IPS DF 19.7 (cell line): ENCODE measurements at places on chromosomes 2 and 18.

- no peak for DNase-seq
Measured at GRCh38 chr2:15920696-15921095, 19.7 kb upstream of the MYCN start.

- DNase-seq: no peak
Measured at GRCh38 chr2:136117391-136117841, 533 bp downstream of the CXCR4 start.

DNA sequence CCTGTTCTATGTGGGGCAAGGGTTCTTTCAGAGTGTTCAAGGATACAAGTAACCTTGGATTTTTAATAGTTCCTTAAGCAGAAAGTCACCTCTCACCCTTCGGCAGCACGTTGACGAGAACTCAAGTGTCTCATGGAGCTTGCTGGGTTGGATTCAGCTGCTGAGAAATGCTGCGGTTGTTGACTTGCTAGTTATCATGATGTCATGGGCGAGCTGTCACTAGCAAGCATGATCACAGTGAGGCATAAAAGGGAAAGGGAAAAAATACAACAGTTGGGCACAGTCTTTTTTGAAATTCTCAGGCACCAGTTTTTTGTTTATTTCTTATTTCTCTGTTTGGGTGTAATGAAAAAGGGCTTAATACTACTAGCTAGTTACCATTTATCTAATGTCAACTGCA is 53.2 kb downstream of the ADCYAP1 start:
- DNase-seq: no peak

- DNase-seq: no peak
Measured at GRCh38 chr2:2033691-2034090, 289.4 kb upstream of the PXDN start.

- DNase-seq: no peak
Measured at GRCh38 chr2:28639092-28639691, 112.4 kb upstream of the PPP1CB start.

GRCh38 chr2:239927424-239927981 is 97.6 kb downstream of the NDUFA10 start:
- no peak for DNase-seq

DNA sequence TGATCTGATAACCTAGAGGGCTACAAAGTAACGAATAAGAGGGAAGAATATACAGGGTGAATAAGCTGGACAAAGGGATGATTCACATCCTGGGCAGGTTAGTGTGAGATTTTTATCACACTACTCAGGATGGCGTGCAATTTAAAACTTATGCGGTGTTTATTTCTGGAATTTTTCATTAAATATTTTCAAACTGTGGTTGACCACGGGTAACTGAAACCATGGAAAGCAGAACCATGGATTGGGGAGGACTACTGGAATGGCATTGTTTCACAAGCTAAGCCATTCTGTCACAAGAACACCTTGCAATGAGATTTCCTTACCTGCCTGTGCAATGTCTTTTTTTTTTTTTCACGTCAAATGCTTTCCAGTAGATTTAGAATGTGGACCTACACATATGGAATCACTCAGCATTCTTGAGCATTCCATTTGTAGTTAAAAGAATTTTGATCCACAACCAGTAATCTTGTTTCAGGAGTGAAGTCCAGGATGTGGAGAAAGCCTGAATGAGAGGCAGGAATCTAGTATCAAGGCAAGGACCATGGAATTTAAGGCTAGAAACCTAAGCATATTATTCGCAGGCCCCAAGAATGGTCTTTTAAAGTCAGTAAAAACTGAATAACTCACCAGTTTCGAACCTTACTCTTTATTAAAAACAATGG is 8.0 kb upstream of the CDK15 start:
- no peak for DNase-seq
